Vagina (tissue), 2 donors: ENCODE measurements at places on chromosomes 11 and 22.

DNA sequence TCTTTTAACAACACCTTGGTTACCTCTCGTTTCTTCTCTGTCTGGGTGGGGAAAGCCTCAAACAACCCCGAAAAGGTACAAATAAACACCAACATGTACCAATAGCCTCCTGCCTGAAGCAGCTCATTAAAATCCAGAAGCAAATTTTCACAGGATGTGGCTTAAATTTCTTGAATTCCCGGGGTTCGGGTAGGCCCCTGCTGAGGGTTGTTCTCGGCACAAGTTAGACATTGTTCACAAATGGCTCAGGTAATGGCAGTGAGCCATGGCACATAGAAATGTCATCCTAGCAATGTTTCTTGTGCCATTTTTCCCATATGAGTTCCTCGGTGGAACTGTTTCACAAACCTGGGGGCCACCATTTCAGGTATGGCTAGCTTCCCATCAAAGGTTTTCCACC, 19.7 kb upstream of the GLYATL1 start:
- DNase-seq: no peak

DNA sequence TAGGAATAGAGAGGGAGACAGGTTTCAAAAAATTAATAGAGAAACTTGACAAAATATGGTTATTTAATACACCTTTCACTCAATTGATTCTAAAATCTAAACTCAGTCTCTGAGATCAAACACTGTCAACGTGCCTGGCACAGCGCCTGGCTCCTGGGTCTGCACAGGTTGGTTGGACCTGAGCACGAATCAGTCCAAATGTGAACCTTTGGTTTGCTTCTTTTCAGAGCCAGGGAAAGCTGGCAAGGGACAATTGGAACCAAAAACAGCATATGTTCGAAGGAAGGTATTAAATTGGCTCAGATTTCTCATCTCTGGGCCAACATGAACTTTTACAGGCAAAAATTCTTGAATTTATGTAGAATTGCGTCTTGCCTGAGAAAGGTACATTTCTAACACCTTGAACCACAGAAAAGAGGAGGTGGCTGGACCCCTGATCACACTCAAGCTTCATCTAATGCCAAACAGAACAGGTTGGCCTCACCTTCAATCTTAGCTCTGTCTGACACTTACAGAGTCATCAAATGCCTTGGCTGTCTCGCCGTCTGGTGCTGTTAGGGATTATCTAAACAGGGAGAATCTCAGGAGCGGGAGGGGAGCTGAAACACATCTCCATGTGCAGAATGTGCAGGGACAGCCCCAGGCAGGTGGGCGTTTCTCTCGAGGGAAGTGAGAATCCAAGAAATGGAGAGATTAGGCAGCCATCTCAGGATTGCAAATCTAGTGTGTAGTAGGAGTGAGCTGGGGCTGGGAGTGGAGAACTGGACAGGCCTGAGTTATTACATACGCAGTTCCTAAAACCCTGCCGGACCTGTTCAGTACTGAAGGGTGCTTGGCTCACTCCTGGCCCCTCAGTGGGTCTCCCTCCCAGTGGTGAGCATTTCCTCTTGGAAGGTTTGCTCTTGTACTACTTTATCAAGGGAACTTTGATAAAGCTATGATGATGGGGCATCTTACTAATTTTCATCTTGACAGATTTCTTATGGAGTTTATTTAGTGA, 442.2 kb upstream of the B3GAT1 start:
- DNase-seq: no peak

GRCh38 chr11:16876837-16877236, 137.4 kb downstream of the PLEKHA7 start:
- no peak for DNase-seq

- DNase-seq: no peak
Observed at GRCh38 chr11:126113515-126113957, 50.9 kb upstream of the CDON start.

GRCh38 chr11:83257761-83258168, 28.4 kb downstream of the CCDC90B start:
- DNase-seq: no peak

GRCh38 chr11:117766576-117766975, 30.4 kb downstream of the DSCAML1 start:
- DNase-seq: no peak

DNA sequence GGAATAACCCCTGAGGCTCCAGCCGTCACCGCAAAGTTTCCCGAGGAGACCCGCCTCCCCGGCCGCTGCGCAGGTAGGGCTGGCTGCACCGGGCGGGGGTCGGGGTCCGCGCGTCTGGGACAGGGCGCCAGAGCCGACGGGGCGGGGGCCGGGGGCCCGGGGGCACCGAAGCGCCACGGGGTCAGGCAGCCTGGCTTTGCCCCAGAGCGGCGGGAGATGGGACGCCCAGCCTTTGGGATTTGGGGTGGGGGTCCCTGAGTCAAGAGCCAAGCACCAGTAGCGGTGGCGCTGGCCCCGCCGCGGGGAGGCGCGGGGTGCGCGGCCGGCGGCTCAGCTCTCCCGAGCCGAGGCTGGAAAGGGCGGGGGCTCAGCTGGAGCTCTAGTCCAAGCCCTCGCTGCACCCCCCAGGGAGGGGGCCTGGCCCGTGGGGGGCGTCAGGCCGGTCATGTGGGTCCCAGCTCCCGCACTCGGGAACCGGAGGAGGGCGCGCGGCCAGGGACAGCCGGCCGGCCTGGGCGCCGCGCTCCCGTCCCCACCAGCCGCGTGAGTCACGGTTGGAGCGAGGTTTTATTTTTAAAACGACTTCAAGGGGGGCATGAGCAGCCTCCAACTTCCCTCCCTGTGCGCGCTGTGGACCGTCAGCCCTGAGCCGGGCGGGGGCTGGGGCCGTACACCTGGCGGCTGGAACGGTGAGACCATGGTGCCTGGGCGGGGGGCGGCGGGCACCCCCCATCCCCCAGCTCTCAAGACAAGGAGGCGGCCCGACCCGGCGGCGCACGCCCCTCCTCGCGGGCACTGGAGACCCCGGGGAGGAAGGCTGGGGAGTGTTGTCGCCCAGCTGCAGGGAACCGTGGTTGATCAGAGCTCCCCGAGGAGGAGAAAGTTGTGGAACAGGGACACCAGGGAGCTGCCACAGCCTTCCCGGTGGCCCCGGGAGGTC, 626 bp downstream of the FLRT1 start:
- no peak for DNase-seq

DNA sequence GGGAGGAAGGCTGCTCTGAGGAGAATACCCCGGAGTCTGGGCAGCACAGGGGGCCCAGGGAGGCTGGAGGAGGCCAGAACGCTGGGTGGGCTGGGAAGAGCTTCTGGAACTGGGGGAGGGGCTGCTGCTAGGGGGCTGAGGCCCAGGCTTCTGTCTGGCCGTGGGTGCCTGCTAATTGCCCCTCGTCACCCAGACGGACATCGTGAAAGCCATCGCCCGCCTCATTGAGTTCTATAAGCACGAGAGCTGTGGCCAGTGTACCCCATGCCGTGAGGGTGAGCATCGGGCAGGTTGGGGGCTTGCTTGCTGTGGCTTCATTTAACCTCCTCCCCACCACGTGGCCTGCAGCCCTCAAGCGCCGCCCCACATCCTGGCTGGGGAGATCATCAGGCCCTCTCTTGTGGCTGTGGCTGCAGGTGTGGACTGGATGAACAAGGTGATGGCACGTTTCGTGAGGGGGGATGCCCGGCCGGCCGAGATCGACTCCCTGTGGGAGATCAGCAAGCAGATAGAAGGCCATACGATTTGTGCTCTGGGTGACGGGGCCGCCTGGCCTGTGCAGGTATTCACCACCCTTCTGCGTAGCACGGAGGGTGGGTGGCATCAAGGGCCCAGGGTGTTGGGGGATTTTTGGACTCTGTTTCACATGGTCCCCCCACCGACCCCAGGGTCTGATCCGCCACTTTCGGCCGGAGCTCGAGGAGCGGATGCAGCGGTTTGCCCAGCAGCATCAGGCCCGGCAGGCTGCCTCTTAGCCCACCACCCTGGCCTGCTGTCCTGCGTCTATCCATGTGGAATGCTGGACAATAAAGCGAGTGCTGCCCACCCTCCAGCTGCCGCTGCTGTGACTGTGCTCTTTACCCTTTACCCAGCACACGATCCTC, 5.2 kb downstream of the NDUFV1 start:
- DNase-seq: no peak

DNA sequence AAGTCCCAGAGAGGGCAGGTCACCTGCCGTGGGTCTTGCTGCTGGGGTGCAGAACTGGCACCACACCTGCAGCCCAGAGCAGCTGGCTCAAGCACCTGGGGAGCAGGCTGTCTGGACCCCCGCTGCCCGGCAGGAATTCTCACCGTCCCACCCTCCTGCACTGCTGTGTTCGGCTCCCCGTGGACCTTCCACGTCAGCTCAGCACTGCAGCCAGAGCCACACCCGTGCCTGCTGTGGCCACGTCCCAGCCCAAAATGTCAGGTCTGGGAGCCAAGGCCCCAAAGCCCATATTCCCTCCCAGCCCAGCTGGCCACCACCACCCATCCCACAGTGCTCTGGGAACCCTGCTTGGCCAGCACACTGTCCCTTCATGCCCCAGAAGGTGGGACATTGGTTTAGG, 28.0 kb upstream of the MYRF start:
- no peak for DNase-seq

DNA sequence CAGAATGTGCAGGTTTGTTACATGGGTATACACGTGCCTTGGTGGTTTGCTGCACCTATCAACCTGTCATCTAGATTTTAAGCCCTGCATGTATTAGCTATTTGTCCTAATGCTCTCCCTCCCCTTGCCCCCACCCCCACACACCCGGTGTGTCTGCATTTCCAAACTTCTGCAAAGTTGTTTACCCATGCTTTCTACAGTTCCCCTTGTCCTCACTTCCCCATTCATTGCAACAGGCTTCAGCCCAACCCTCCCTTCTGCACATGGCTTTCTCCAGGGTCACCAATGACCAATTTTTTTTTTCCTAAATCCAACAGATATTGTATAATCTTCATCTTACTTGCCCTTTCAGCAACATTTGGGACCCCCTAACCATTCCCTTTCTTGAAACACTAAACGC, 32.0 kb upstream of the NUP50 start:
- no peak for DNase-seq

DNA sequence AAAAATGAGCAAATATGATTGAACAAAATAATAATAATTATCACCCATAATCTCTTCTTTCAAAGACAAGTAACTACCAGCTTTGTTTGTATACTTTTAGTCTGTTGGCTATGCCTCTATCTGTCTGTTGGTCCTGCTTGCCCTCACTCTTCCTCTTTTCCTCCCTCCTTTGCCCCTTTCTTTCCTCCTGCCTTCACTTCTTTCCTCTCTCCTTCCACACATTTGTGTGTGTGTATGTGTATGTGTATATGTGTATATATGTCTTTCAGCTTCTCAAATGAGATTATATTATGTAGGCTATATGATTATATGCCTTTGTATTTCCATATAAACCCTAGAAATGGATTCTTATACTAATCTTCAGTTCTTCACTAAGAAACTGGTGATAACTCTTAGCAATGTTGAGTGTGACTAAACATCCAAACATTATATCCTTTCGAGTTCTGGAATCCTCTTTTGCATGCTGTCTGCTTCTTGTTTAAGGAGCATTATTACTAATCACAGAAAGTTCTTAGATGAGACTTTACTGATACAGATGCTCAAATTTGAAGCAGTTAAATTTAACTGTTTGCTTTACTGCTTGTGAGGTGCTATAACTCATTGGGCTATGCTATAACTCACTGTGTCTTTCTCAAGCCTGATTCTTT, 219.1 kb downstream of the TMEM135 start:
- DNase-seq: no peak

DNA sequence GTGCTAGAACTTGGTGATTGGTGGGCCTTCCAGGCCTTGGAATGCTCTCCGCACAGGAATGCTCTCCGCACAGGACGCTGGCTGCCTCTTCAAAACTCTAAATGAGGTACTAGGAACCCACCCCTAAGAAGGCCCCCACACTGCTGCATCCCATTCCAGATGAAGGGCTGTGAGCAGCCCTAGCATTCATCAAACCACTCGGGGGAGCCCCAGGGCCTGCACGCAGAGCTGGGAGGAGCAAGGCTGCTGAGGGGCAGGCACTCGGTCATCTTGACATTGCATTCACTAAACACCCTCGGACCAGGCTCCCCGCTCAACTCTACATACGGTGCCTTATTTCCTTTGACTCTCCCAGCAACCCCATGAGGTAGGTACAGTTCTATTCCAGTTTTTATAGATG, 49.2 kb upstream of the EMID1 start:
- DNase-seq: peak; percentile 22

GRCh38 chr11:85951049-85951405, 95.8 kb downstream of the CCDC83 start:
- DNase-seq: no peak

GRCh38 chr22:43390166-43390565, 21.6 kb upstream of the MPPED1 start:
- DNase-seq: no peak

GRCh38 chr22:26972286-26972685, 314.9 kb downstream of the MIAT start:
- no peak for DNase-seq

GRCh38 chr11:31001427-31001826, 368.1 kb downstream of the DCDC1 start:
- DNase-seq: no peak

DNA sequence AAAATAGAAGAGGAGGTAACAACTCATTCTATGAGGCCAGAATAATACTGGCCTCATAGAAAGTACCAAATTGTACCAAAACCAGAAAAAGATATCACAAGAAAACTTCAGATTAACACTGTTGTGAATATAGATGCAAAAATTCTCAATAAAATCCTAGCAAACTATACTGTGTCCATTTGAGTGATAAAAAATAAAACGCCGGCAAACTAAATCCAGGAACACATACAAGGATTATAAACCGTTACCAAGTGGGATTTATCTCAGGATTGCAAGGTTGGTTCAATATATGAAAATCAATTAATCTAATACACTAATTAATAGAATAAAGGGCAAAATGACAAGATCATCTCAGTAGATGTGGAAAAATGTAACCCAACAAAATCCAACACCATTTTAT, 23.6 kb upstream of the FBXO3 start:
- no peak for DNase-seq

- no peak for DNase-seq
Observed at GRCh38 chr22:44369916-44370801, 57.4 kb upstream of the SHISAL1 start.

DNA sequence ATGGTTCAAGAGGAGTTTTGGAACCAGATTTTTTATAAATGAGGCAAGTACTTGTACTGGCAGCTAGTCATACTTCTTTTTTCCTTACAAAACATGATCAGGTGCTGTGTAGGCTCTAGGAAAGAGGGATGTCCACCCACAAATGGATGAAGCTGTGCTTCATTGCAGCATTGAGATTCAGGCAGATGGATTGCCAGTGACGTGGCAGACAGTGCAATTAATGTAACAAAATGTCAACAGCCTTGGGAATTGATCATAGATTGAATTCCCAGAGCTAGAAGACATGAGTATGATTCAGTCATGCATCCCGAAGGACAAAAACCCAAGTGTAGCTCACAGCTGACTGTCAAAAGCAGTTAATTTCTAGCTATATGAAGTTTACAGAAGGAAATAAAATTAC, 99.2 kb upstream of the RASSF10 start:
- DNase-seq: no peak

GRCh38 chr11:116481126-116481675, 291.6 kb downstream of the BUD13 start:
- DNase-seq: no peak
